MG63 (cell line): ENCODE measurements at places on chromosomes 2 and 18.
A peak's percentile ranks its signal among the peaks of the same experiment; 100 is the strongest.

- no peak for DNase-seq
Measured at GRCh38 chr2:147450661-147451510, 393.9 kb upstream of the ACVR2A start.

GRCh38 chr18:21386523-21387240 lies 144.7 kb downstream of the GREB1L start:
- no peak for DNase-seq

- DNase-seq: no peak
Measured at GRCh38 chr2:172403402-172403801, 24.0 kb upstream of the ITGA6 start.

GRCh38 chr2:240586919-240587800 lies 626 bp downstream of the CAPN10 start:
- DNase-seq: peak; percentile 31

DNA sequence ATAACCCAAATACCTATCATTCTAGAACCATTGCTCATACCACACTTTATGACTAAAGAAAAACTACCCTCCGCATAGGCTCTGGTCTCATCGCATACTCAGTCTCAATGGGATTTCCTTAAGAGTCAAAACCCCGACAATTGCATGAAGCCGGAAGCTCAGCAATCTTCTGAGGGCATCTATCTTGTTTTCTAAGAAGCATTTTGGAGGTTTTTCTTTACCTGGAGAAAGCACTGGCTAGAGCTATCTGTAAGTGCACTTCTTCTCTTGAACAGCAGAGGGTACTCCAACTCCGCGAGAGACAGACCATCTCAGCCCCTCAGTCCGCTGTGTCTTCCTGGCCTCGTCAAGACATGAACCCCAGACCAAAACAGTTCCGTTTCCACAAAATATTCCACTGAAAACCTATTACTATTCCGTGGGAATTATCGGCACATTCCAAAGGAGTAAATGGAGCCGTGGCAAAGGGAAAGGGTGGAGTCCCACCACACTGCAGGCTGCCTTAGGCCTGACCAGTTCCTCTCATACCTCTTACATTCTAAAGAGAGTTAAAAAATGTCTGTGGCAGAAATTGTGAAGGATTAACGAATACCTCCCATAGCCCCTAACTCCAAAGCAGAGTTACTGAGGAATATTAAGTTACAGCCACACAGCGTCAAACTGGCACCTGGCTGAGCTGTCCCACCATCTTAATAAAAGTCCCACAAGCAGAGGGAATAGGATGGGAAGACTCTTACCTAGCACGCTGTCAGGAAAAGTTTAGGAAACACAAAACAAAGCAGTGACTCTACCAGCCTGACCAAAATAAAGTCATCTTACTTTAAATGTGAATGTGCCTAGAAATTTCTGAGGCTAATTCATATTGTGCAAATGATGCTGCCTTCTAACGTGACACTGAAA lies 325.6 kb upstream of the VRK2 start:
- DNase-seq: peak; percentile 1

DNA sequence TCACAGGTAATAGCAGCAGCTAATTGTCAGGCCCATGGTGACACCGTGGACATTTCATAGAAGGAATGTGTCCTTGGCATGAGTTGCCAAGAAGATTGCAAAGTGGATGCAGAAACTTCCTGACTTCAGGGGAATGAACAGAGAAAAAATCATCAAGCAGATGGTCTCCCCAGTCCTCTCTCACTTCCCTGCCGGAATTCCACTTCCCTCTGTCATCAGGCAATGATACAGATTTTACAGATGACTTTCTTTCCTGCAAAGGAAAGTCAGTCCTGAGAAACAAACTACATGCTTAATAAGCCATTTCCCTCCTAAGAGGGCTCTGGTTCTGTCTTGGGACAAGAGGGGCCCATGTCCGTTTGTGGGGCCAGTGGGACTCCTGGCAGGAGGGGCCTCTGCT lies 45.7 kb downstream of the KCNF1 start:
- no peak for DNase-seq

- DNase-seq: peak; percentile 24
Measured at GRCh38 chr2:207792244-207792785, 22.6 kb upstream of the FZD5 start.

DNA sequence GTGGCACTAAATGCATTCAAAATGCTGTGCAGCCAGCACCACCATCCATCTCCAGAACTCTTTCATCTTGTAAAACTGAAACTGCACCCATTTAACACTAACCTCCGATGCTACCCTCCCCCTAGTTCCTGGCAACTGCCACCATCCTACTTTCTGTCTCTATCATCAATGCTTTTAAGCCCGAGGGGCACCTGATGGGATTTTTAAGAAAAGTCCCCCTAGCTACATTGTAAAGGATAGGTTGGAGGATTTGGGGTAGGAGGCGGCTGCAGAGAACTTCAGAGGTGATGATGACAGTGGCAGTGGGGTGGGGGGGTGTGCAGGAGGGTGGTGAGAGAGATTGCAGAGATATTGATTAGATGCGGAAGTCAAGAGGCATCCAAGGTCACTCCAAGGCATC lies 10.8 kb upstream of the YWHAQ start:
- no peak for DNase-seq

DNA sequence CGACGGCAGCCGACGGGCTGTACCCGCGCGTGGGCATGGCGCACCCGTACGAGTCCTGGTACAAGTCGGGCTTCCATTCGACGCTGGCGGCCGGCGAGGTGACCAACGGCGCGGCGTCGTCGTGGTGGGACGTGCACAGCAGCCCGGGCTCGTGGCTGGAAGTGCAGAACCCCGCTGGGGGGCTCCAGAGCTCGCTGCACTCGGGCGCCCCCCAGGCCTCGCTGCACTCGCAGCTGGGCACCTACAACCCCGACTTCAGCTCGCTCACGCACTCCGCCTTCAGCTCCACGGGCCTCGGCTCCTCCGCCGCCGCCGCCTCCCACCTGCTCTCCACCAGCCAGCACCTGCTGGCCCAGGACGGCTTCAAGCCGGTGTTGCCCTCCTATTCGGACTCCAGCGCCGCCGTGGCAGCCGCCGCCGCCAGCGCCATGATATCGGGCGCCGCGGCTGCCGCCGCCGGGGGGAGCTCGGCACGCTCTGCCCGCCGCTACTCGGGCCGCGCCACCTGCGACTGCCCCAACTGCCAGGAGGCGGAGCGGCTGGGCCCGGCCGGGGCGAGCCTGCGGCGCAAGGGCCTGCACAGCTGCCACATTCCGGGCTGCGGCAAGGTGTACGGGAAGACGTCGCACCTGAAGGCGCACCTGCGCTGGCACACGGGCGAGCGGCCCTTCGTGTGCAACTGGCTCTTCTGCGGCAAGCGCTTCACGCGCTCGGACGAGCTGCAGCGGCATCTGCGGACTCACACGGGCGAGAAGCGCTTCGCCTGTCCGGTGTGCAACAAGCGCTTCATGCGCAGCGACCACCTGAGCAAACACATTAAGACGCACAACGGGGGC lies 2.0 kb downstream of the SP9 start:
- peak; percentile 33 for DNase-seq

DNA sequence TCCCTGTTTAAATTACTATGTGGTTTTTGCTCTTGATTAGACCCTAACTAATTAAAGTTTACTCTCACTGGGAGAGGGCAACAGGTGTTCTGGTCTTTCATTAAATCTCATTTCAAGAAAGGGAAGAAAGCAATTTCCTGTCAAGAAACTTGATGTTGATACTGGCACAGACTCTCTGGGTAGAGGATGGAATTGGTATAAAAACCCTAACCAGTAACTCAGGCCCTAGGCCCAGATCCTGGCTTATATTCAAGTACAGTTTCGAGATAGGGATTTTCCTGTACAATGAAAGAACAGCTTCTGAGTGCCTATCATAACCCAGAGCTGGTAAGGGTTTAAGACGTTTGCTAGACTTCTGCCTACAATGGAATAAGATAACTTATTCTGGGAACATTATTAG lies 61.6 kb upstream of the ACYP2 start:
- DNase-seq: no peak

DNA sequence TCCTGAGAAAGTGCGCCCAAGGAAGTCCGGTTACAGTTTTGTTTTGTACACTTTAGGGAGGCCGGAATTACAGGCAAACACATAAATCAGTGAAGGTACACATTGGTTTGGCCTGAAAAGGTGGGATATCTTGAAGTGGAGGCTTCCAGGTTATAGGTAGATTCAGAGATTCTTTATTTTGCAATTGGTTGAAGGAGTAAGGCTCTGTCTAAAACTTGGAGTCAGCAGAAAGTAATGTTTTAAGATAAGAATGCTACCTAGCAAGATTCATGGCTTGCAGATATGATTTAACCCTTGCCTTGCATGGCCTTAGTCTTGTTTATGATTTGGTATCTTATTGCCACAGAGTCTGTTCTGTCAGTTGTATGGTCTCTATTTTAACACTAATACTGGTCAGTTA lies 165.9 kb upstream of the NDUFV2 start:
- no peak for DNase-seq

- DNase-seq: peak; percentile 56
Measured at GRCh38 chr18:12750076-12750714, 47.4 kb downstream of the PSMG2 start.

- DNase-seq: peak; percentile 80
Measured at GRCh38 chr18:22466608-22467395, 49.1 kb upstream of the CTAGE1 start.

GRCh38 chr2:77322431-77322830 lies 199.7 kb downstream of the LRRTM4 start:
- no peak for DNase-seq

DNA sequence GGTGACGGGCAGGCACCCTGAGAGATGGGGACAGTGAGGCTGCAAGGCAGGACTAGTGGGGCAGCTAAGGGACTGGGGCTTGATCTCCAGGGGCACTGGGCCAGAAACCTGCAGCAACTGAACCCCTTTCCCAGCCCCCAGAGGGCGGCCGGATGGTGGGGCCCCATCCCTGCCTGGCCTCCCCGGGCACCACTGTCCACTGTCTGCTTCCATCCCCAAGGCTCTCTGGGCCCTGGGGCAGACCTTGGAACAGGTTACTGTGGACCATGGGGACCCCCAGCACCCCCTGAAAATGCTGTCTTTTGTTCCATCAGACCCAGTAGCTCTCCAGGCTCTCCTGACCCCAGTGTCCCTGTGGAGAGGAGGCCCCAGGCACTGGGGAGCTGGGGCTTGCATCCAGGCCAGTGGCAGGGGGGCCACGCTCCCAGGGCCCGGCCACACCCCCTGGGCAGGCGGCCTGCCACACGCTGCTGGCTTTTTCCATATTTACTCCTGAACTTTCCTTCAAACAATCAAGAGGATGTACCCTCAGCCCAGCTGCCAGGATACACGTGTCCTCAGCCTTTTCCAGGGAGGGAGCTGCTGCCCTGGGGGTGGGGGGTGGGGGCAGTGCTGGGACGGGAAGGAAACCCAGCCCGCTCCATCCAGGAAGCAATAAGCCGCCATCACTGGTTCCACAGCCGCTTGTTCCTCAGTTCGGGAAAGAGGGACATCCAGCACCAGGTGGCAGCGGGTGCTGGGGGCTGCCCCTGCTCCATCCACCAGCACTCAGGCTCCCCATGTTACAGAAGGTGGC lies 102.3 kb upstream of the ODC1 start:
- no peak for DNase-seq

- no peak for DNase-seq
Measured at GRCh38 chr2:181848261-181848886, 43.2 kb upstream of the ITPRID2 start.

DNA sequence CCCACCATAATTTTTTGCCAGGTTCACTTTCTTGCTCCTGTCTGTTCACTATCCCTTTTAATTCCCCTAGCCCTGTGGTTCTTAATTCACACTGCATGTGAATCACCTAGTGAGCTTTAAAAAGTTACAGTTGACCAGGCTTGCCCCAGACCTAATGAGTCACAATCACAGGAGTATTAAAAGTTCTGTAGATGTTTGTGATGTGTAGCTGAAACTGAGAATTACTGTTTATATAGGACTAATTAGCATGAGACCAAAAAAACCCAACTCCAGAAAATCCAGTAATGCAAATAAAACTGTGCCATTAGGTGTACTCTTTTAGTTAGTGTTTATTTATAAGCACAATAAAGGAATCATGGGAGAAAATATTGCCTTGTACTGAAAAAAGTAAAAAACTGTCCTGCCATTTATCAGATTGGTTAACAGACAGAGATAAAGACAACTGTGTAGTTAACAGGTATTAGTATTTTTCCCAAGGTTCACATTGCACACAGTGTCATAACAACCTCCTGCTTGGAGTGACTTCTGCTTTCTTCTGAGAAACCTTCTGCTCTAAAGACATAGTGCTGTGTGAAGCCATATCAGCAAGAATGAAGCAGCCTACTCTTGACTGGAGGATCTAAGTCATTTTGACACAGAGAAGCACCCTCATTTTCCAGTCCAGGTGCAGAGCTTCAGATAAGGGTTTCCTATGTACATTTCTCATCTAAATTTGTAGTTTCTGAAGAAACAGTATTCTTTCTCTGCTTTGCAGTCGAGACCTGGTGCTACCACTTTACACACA lies 39.0 kb downstream of the VAPA start:
- DNase-seq: no peak

GRCh38 chr2:128402911-128403670 lies 84.4 kb upstream of the HS6ST1 start:
- DNase-seq: no peak

DNA sequence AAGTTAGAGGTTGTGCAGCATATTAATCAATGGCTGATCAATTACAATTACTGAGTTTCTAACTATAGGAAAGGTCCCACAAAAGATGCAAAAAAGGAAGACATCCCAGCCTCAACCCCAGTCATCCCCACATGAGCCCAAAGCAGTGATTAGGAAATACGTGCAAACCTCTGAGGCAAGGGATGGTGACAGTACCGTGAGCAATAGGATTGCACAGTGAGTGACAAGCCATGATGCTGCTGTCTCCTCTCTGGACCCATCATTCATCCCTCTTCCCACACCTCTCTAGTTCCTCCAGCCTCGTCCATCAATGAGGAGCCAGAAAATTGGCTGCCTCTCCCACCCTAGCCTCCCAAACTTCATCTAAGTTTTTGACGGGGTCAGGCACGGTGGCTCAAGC lies 4.0 kb upstream of the SLC11A1 start:
- no peak for DNase-seq

DNA sequence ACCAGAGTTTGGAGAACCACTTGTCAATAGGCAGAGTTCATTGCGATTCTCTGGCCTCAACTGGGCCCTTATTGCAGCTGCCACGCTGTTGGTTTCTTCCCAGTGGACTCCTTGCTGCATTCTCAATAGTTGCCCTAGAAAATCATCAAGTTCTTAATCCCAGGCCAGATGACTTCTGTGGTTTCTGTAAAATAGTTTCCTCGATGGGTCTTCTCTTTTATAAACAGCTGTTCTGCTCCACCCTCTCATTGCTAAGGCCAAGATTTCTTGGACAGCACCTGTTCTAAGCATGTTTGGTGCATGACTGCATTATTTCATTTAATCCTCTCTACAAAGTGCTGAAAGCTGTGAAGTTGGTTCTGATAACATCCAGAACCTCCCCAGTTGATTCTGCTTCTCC lies 131.0 kb downstream of the BCL2L11 start:
- DNase-seq: no peak

DNA sequence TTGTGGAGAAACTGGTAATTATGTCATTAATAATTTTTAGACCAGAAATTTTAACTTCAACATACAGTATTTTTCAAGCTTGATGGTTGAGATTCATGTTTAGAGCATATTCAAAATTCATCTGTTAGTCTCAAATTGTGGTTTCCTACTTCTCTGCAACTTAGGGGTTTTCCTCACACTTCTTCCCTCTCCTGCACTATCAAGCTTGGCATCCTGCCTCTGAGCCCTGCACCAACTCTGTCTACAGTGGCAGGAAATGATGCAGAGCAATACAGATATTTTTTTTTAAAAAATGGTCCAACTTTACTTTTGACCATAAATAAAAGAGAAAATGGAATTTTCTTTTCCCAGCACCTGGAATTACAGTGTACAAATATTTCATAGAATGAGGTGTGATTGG lies 247.3 kb downstream of the NUP35 start:
- DNase-seq: no peak

- no peak for DNase-seq
Measured at GRCh38 chr18:10685484-10685883, 159.7 kb downstream of the NAPG start.
